Activated CD8-positive, alpha-beta memory T cell treated with anti-CD3 and anti-CD28 coated beads for 48 hours (primary cell): ENCODE measurements at places on chromosomes 11 and 22.

GRCh38 chr11:109527496-109527895 lies 105.5 kb downstream of the C11orf87 start:
- DNase-seq: no peak

DNA sequence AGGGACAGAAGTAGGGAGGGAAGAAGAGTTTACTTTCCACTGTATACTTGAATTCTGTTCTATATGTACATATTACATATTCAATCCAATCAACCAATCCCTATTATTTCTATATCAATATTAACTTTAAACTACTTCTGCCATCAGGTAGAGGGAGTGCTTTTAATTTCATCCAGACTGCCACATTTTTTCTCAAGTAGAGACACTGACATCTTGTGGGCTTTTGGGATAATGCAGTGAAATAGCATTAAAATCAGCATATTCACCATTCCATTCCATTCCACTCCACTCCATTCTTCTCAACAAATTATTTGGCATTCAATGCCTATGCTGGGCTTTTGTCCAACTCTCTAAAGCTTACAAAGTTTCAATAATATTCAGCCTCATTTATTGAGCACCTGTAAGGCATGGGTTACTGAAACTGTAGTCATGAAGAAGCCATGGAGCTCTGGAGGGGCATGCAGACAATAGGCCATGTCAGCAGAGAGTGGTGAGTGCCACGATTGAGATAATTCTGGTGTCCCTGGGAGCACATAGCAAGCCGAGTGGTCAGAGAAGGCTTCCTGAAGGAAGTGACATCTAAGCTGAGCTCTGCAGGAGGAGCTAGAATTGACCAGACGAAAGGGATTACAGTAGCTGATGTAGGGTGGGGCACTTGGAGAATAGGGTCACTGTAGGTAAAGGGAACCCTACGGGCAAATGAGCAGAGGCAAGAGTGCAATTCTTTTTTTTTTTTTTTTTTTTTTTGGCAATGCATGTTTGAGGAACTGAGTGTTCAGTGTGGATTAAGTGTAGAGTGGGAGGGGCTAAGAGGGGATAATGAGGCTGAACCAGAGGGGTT lies 12.8 kb upstream of the CLPB start:
- DNase-seq: no peak

DNA sequence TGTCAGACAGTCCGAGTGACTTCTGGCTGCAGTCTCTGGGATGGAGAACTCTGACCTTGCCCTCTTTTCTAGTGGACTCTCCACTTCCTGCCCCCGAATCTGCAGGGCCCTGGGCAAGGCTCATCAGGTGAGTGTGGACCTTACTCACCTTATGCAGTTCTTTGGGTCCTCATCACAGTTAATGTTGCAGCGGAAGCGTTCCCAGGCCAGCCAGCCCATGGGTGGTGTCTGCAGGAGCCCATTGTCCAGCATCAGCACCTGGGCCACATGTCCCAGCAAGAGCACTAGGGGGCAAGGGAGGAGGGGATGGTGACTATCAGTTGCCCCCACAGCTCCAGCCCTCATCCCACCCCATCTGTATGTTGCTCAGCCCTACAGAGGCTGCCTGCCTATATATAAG lies 2.3 kb downstream of the NAGA start:
- no peak for DNase-seq

- DNase-seq: no peak
Observed at GRCh38 chr11:44130751-44131150, 35.3 kb downstream of the EXT2 start.

- DNase-seq: no peak
Observed at GRCh38 chr11:111736621-111737443, 29.4 kb downstream of the PPP2R1B start.

- no peak for DNase-seq
Observed at GRCh38 chr11:117914398-117914761, 14.8 kb downstream of the TMPRSS13 start.

- DNase-seq: no peak
Observed at GRCh38 chr22:36961626-36962025, 48.2 kb downstream of the CSF2RB start.

DNA sequence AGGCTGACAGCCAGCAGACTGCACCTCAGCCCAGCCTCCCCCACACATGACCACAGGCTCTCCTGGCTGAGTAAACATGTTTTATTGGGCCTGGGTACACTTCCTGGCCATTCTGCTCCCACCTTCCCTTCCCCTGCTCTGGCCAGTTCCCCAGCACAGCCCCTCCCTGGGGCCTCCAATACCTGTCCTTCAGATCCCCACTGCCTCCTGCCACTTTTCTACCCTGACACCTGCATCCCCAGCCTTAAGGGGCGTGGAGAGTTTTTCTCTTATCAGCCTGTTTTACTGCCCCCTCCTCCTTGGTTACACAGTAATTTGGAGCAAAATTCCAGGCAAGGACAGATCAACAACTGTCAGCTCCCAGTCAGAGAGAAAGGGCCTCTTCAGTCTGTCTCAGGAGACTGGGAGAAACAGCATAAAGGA lies at the start of gene ISX:
ISX (plus strand) TSS at position 363 of the 423 bp plus-strand sequence. CDS start 930 bp downstream, outside the sequence.
- no peak for DNase-seq

DNA sequence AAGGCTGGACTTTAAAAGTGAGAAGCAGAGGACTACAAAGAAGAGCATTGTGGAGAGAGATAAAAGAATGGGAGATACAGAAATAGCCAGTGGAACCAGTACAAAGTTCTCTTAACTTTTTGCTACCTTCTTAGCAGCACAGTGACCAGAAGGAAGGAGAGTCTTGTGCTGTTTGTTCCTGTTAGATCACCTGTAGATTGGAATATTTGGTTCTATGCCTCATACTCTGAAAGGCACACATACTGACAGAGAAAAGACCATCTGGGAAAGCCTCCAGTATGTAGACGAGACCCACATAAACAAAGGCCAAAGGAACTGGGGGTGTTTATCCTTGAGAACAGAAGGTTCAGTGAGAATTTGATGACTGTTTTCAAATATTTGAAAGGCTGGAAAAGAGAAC lies 18.7 kb downstream of the RNF141 start:
- DNase-seq: no peak

- DNase-seq: no peak
Observed at GRCh38 chr11:61163714-61164605, 2.7 kb upstream of the VPS37C start.

GRCh38 chr11:93166862-93167261 lies 30.9 kb downstream of the SLC36A4 start:
- no peak for DNase-seq

DNA sequence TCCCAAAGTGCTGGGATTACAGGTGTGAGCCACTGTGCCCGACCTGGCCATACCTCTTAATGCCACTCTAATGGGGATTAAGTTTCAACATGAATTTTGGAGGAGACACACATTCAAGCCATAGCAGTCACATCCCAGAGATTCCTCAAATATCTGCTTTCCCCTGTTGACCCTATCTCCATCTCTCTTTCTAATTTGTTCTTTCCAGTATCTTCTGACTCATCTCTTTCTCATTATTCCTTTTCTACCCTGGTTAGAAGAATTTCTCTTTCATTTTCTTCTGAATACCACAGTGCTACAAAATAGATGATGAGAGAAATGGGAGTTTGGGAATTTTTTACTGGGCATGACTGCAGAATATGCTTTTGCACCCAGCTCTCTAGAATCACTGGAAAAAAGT lies 5.1 kb downstream of the OR10V1 start:
- DNase-seq: no peak

GRCh38 chr11:9304178-9304577 lies 10.2 kb downstream of the TMEM41B start:
- no peak for DNase-seq

- no peak for DNase-seq
Observed at GRCh38 chr11:108669711-108670110, 4.8 kb downstream of the DDX10 start.

- no peak for DNase-seq
Observed at GRCh38 chr22:26442086-26442756, 13.2 kb downstream of the ASPHD2 start.
